Amniotic epithelial cell (primary cell): ENCODE measurements at places on chromosomes 7 and 10.

DNA sequence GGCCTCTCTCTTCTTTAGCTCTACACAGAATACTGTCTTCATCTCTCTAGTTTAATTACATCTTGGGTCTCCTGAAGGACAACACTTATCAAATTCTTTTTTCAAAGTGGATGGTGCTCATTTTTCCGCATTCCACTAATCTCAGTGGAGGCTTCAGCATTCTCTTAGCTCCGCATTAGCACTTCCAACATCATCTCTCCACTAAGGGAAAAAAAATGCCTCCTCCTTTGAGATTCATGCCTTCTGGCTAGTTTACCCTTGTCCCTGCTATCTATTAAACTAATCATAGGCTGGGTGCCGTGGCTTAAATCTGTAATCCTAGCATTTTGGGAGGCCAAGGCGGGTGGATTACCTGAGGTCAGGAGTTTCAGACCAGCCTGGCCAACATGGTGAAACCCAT lies 9.2 kb downstream of the PPP3CB start:
- no peak for DNase-seq

GRCh38 chr7:149720372-149721083 lies 52.9 kb downstream of the ZNF467 start:
- DNase-seq = no peak

GRCh38 chr7:16564909-16565426 lies 38.3 kb downstream of the LRRC72 start:
- DNase-seq = peak; percentile 51

- DNase-seq = no peak
Measured at GRCh38 chr7:103991406-103991805, 1.9 kb upstream of the RELN start.

DNA sequence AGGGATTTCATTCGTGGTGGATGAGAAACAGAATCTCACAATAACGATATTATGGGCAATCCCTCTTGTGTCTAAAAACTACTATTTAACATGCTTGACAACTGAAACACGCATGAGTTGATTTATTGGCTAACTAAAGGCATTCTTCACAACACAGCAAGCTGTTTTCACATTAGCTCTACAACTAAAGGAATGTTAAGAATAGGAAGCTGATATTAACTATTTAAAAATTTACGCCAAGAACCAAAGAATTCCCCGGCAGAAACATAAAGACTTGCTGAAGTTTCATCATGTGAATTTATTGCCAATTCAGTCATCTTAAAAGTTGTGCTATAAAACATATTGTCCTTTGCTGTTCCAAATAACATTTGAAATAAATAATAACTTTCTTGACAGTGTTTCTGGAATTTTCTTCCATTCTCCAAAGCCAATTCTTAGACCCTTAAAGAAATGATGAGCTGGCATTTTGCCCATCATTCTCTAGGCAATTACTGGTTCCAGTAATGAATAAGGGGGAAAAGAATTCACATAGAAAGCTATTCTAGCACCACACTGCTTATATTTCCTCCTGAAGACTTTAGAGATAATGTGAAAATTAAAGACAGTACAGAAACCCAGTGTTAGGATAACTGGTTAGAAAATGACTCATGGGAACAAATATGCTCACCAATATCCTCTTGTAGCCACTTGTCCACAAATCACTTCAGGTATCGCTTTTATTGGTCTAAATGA lies 233.1 kb downstream of the PARD3 start:
- peak; percentile 70 for DNase-seq

GRCh38 chr10:34454590-34455261 lies 360.4 kb downstream of the PARD3 start:
- DNase-seq = peak; percentile 65

GRCh38 chr7:111004310-111004901 lies 86.5 kb upstream of the LRRN3 start:
- no peak for DNase-seq

GRCh38 chr10:23075672-23076071 lies 19.7 kb upstream of the MSRB2 start:
- peak; percentile 71 for DNase-seq

DNA sequence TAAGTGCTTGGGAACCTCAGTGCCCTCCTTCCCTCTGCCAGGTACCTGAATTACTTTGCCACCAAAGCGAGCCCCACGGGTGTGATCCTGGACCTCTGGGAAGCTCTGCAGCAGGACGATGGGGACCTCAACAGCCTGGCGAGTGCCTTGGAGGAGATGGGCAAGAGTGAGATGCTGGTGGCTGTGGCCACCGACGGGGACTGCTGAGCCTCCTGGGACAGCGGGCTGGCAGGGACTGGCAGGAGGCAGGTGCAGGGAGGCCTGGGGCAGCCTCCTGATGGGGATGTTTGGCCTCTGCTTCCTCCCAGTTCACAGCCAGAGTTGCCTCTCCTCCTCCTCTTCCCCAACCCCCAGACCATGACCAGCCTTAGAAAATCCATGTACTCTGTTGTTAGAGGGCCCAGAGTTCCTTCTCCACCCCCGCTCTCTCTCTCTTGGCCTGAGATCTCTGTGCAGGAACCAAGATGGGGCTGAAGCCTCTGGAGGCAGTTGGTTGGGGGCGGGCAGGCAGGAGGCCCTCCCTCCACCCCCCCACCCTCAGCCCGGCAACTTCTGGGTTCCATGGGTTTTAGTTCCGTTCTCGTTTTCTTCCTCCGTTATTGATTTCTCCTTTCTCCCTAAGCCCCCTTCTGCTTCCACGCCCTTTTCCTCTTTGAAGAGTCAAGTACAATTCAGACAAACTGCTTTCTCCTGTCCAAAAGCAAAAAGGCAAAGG lies 19.8 kb upstream of the SLC29A3 start:
- no peak for DNase-seq

GRCh38 chr10:17113346-17113745 lies 16.3 kb downstream of the CUBN start:
- no peak for DNase-seq

DNA sequence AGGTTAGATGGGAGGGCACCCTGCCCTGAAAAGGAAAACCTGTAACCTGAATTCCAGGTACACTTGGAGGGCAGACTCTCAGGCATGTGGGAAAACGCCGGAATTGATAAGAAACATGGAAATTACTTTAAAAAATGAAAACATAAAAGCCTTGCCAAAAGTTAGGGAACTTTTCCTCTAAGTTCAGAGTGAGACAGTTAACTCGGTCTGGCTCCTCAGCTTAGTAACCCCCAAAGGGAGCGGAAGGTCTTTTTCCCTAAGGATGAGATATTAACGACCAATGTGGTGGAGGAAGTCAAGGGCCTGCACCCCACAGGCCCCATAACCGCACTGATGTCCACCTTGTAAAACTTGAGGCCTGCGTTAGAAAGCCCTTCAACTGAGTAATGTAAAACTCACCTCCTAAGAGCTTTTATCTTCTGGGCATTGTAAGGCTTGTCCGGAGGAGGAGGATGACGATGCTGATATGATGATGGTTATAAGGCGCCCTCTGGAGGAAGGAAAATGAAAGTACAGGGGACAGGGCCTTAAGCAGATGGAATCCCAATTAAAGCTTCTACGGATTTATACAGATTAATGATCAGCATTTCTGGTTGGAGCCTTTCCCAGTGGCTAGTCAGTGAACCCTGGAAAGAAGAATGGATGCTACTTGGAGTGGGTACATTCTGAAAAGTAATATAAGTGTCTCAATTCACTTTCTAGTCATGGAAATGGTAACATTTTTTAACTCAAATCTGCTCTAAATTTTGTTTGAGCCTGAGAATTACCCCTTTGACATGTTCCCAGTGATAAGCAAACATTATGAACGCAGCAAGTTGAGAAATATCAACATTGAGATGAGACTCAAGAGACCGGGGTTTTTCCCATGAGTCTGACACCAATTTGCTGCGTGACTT lies 694 bp downstream of the COL1A2 start:
- DNase-seq = peak; percentile 90

GRCh38 chr7:101542527-101543241 lies 86.4 kb downstream of the MYL10 start:
- peak; percentile 33 for DNase-seq

GRCh38 chr10:49552277-49552676 lies 13.4 kb upstream of the ERCC6 start:
- peak; percentile 87 for DNase-seq

DNA sequence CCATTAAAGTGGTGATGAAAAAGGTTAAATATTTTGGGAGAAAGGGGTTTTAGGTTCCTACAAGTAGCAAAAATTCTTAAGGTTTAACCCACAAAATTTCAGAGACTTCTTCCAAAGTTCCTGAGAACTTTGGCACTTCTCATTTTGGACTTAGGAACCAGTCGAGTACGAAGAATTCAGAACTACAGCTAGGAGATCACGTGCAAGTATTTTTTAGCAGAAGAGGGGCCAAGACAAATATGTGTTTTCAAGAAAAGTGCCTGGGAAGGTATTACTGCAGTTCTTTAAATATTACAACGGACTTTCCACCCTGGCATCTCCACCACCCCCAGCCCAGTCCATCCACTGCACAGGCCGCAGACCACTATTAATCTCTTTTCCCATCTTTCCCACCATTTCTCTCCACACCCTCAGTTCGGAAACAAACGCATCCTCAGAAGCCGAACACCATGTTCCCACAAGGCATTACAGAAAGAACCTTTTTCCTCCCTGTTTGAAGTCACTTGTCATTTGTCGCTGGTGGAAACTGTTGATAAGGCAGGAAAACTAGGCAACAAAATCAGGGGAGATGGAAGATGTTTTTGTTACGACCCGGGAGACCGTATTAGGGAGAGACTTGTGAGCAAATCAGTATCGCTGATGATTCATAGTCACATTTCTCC lies 7.1 kb downstream of the INHBA start:
- DNase-seq = no peak

DNA sequence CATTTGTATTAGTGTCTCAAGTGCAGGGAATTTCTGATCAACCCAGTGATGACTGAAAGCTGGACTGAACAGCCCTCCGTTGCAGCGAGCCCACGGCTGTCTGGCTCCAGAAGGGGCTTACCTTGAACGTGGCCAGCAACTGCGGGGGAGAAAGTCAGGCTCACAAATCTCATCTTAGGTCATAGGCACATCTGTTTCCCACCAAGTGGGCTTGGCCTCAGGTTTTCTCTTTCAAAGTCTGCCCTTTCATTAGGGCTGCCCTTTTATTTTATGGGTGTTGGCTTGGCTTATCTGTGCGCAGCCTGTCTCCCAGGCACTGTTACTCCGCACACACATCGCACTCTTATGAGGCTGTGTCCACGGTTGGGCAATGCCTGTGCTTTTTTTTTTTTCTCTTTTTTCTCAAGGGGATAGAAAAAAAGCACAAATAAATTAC lies 178.0 kb downstream of the JCAD start:
- DNase-seq = peak; percentile 83

GRCh38 chr7:105972276-105972675 lies 9.2 kb downstream of the CDHR3 start:
- DNase-seq = no peak

DNA sequence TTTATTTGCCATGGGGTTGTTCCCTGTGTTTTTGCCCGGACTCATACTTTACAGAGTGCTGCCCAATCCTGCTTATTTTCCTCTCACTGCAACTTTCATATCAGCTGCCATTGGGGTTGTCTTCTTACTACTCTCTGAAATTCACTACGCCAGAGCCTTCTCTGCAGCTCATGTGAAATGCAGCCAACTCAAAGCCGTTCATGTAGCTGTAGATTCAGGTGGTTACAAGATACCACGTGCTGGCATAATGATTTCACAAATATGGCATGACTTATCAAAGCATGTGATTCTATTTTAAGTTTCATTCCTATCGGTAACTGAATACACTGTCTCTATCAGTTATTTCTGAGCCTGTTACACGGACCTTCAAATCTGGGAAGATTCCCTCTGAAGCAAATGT lies 130.3 kb upstream of the WNT16 start:
- no peak for DNase-seq

DNA sequence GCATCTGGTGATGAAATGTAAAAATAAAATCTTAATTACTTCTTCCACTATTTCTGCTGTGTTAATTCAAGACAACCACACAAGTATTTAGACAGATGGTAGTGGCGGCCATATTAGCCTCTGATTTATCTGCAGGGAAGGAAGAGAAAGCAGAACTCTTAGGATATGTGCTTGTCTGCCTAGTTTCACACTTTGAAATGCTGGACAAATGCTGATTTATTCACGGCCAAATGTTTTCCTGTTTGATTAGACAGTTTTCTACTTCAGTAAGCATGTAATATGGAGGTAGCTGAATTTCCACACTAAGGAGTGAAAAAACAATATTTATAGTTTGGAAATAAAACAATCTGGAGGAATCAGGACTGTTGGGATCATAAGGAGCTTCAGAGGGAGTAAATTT lies 158.1 kb downstream of the AGMO start:
- DNase-seq = no peak

DNA sequence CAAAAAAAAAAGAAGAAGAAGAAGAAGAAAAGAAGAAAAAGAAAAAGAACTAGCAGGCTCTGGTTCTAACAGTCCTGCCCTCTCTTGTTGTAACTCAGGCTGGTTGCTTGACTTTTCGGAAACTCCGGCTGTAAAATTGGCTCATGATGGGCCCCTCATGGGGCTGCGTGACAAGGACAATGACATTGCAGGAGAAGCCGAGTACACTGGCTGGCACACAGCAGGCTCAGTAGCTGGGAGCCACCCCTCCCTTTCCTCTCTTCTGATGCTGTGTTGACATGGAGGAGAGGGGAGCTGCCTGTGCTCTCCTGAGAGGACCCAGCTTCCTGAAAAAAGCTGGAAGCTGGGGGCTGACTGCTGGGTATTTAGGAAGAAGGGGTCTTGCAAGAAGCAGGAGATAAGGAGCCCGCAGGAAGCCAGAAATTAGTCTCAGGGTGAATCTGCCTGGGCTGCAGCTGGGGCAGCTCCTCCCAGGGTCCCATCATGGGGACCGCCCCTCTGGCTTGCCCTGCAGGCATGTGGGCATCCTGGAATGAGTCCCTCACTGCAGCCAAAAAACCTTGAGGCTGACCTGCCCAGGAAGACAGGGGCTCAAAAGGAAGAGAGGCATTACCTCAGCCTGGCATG lies 14.6 kb upstream of the GPR26 start:
- DNase-seq = no peak

DNA sequence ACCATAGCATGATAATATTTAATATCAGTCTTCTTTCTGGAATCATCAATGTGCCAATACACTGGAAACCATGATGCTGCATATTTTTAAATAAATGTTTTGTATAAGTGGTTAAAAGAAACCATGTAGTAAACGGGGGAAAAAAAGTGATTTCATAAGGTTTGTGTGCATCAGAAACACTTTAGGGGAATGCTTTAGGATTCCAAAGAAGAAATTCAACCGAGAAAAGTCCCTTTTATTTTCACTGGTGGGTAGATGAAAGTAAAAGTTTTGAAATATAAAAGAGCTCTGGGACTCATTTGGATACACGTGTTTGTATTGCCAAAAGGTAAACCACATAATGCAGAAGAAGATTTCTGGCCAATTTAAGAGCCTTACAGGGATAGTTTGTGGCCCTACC lies 11.9 kb upstream of the MACC1 start:
- DNase-seq = no peak
